K562 (cell line): ENCODE measurements at places on chromosomes 5 and 9. TPM values are rescaled to one million over a fixed set of nuclear protein-coding genes. Genes with fewer than 3 reads are reported as not detected.

The SUSD3 gene
- 16.9 and 18.7 TPM in 2 replicates for total RNA-seq

The CDC25C gene
- total RNA-seq: 18.2 and 19.6 TPM in 2 replicates

The PLPP7 gene
- 0.56 and 0.93 TPM in 2 replicates for total RNA-seq

The LCN1 gene
- not detected in 2 replicates for total RNA-seq

The SLC4A9 gene
- total RNA-seq: not detected in 2 replicates

The DNAH5 gene
- total RNA-seq: not detected in 2 replicates

The RC3H2 gene
- 25.0 and 26.6 TPM in 2 replicates for total RNA-seq

The TPPP gene
- 0.07 TPM in 2 replicates for total RNA-seq

DNA sequence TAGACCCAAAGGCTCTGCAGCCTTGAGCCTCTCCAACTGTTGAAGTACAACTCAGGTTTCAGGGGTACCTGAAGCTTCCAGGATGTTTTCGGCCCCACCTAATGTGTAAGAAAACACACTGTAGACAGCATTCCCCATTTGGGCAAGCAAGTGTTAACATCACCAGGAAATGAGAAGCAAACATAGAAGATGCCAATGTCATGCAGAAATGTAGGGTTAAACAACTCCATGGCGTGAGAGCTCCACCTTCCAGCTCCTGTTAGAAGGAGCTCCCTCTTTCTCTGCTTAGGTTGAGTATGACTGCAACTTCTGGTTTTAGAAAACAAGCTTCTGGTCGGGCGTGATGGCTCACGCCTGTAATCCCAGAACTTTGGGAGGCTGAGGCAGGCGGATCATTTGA lies 31.0 kb upstream of the DENND1A start:
- H3K4me3 ChIP-seq: no peak overlapping the region
- DNase-seq: no peak
- H3K27me3 ChIP-seq: peaks cover 33% of the 10 kb centered on the region
- no peaks in the 10 kb centered on the region for H3K4me1 ChIP-seq
- no peaks in the 10 kb centered on the region for H3K36me3 ChIP-seq
- no peak overlapping the region for H3K27ac ChIP-seq

DNA sequence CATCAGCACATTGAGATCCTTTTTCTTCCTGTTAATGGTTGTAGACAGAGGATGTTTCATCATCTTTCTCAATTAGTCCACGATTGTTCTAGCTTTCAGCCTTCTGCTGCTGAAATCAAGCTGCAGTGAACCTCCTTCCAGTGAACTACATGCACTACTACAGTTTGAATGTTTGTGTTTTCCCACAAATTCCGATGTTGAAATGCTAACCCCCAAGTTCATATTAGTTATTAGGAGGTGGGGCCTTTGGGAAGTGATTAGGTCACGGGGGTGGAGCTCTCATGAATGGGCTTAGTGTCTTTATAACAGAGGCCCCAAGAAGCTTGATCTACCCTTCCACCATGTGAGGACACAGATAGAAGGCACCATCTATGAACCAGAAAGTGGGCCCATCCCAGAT lies 32.9 kb downstream of the NSG2 start:
- no peaks in the 10 kb centered on the region for H3K4me1 ChIP-seq
- H3K4me3 ChIP-seq: no peak overlapping the region
- H3K36me3 ChIP-seq: no peaks in the 10 kb centered on the region

DNA sequence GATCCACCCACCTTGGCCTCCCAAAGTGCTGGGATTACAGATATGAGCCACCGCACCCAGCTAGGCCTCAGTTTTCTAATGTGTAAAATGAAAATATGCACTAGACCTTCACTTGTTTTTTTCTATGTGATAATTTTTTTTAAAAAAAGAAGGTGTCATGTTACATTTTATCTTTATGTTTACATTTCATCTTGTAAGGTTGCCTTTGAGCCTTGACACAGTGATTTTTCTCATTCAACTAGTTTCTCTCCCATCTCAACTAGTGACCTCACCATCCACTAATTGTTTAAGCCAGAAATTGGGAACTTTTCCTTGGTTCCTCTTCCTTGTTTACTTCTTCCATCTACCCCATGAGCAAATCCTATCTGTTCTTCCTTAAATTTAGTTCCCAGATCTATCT lies 21.5 kb downstream of the TMC1 start:
- no peaks in the 10 kb centered on the region for H3K36me3 ChIP-seq
- H3K27me3 ChIP-seq: no peaks in the 10 kb centered on the region
- DNase-seq: no peak
- no peak overlapping the region for H3K4me3 ChIP-seq
- peaks cover 3% of the 10 kb centered on the region; the same call in 1 of the 2 replicates for H3K4me1 ChIP-seq

DNA sequence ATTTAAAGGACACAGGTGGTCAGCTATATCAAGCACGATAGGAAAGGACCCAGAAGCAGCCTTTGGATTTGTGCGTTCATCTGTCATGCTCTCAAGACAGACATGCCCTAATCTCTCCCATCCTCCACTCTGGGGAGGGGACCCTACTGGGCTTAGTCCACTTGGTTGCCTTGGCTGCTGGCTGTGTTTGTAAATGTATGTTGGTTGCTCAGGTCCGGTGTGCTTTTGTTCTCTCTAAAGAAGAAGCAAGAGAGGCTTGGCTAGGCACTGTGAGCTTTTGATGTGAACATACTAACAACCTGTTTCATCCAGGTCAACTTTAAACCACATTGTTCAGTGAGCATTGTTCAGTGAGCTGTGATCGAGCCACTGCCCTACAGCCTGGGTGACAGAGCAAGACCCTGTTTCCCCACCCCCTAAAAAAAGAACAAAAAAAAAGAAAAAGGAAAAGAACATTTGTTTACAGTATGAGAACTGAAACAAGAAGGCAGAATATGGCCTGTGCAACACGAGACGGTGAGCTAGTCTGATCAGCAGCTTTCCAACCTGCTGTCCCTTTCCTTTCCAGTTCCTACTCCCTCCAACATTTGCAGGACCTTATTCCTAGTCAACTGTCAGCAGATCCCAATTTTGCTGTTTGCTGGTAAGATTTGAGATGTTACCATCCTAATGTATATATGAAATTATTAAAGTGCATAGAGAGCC lies 228.3 kb downstream of the ARHGAP26 start:
- no peaks in the 10 kb centered on the region for H3K4me1 ChIP-seq
- DNase-seq: no peak
- no peak overlapping the region for H3K4me3 ChIP-seq
- H3K36me3 ChIP-seq: no peaks in the 10 kb centered on the region
- no peak overlapping the region for H3K27ac ChIP-seq

DNA sequence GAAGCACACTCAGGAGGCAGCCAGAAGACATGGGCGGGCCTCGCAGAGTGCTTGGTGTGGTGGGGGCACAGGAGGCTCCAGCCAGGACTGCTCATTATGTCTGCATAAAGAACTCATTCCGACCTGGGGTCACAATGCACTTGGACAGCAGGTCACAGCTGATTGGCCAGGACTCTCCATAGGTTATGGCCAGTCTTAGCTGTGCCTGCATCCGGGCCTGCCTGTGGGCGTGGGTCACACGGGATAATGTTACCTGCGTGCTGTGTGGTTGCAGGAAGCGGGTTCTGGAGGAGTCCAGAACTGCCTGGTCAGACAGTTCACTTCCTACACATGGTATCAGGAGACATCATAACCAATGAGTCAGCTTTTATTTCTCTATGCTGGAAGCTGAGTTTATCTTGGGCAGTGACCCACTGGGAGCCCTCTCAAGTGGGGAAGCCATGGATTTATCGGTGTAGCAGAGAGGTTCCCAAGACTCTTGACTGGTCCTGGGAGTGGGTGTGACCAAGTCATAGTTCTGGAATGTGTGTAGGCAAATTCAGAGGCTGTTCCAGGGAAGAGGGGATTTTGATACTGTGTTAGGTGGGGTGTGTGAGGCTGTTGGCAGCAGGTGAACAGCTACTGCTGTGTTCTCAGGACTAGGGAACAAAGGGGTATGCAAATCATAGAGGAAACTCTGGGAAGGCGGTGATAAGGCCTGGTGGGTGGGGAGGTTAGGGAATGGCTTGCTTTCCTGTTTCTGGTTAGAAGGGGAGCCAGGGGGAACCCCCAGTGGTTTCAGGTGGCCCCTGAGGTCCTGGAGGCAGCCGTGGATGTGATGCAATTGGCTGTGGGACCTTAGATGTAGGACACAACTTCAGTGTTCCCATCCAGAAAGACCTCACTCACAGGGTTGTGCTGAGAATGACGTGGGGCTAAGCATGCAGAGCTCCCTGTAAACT lies 51.3 kb downstream of the ARHGEF37 start:
- DNase-seq: peak; percentile 85
- H3K36me3 ChIP-seq: no peaks in the 10 kb centered on the region
- peaks cover 23% of the 10 kb centered on the region for H3K4me1 ChIP-seq

- H3K4me3 ChIP-seq: no peak overlapping the region
- no peak for DNase-seq
- no peaks in the 10 kb centered on the region for H3K36me3 ChIP-seq
- no peaks in the 10 kb centered on the region for H3K27me3 ChIP-seq
Measured at GRCh38 chr5:21154526-21154925, 1166.5 kb upstream of the CDH18 start.

GRCh38 chr9:73527521-73527920 lies 375.9 kb downstream of the ANXA1 start:
- no peaks in the 10 kb centered on the region for H3K36me3 ChIP-seq
- DNase-seq: no peak
- H3K4me3 ChIP-seq: no peak overlapping the region
- H3K27me3 ChIP-seq: no peaks in the 10 kb centered on the region

GRCh38 chr5:54634089-54634488 lies 116.5 kb downstream of the SNX18 start:
- peaks cover 30% of the 10 kb centered on the region for H3K27me3 ChIP-seq
- H3K27ac ChIP-seq: no peak overlapping the region
- no peaks in the 10 kb centered on the region for H3K4me1 ChIP-seq

DNA sequence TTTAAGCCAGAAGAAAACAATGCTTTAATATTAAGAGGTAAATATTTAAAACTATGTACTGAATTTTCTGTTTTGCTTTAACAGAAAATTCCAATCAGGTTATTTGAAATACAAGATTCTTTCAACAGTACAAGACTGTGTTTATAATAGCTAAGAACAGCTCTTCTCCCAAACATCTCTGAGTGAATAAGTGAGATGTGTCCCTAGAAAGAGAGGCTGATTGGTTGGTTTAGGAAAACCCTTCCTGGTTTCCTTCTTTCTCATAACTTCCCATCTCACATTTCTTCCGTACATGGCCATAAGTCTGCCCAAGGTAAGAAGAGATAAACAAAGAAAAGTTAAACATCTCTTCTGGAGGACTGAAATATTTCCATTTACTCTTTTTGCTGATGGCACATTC lies 145.9 kb downstream of the FANCC start:
- no peak for DNase-seq
- peak overlapping the region; percentile 57; the same call in 1 of the 3 replicates for H3K27ac ChIP-seq
- H3K27me3 ChIP-seq: no peaks in the 10 kb centered on the region
- peaks cover 16% of the 10 kb centered on the region; the same call in 1 of the 3 replicates for H3K36me3 ChIP-seq
- no peak overlapping the region for H3K4me3 ChIP-seq

DNA sequence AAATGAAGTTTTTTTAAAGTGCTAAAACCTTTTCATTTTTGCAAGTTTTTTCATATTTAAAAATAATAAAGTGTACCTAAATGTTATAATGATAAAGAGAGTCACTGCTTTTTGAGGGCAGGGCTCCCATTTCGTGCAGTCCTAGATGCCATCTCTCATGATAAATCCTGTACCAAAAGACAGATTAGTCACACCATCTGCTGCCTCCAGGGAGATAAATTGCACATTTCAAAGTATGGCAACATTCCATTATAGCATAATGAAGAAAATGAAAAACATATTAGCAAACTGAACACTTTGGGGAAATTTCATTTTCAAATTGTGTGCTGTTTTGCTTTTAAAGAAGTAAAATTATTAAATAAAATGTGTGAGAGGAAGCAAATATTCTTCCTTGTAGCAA lies 257.2 kb downstream of the KIAA0825 start:
- H3K27me3 ChIP-seq: no peaks in the 10 kb centered on the region
- H3K36me3 ChIP-seq: no peaks in the 10 kb centered on the region
- H3K4me3 ChIP-seq: no peak overlapping the region
- no peak for DNase-seq
- H3K27ac ChIP-seq: no peak overlapping the region

- no peak overlapping the region for H3K27ac ChIP-seq
- H3K4me1 ChIP-seq: no peaks in the 10 kb centered on the region
- no peaks in the 10 kb centered on the region for H3K27me3 ChIP-seq
- no peaks in the 10 kb centered on the region for H3K36me3 ChIP-seq
- no peak overlapping the region for H3K4me3 ChIP-seq
- DNase-seq: no peak
Measured at GRCh38 chr5:136926073-136926472, 560.7 kb upstream of the TRPC7 start.

GRCh38 chr5:52995914-52996313 lies 6.8 kb downstream of the ITGA2 start:
- no peak overlapping the region for H3K4me3 ChIP-seq
- DNase-seq: no peak
- H3K27ac ChIP-seq: no peak overlapping the region

DNA sequence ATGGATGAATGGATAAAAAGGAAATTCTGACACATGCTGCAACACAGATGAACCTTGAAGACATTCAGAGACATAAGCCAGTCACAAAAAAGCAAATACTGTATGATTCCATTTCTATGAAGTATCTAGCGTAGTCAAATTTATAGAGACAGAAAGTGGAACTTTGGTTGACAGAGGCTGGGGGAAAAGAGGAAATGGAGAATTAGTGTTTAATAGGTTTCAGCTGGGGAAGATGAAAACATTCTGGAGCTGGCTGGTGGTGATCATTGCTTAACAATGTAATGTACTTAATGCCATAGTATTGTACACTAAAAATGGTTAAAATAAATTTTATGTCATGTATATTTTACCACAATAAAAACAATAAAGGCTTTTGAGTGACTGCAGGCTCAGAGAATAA lies 24.2 kb downstream of the PPIC start:
- H3K27ac ChIP-seq: no peak overlapping the region
- no peaks in the 10 kb centered on the region for H3K36me3 ChIP-seq
- H3K4me3 ChIP-seq: no peak overlapping the region
- H3K27me3 ChIP-seq: no peaks in the 10 kb centered on the region; the same call in 1 of the 2 replicates

DNA sequence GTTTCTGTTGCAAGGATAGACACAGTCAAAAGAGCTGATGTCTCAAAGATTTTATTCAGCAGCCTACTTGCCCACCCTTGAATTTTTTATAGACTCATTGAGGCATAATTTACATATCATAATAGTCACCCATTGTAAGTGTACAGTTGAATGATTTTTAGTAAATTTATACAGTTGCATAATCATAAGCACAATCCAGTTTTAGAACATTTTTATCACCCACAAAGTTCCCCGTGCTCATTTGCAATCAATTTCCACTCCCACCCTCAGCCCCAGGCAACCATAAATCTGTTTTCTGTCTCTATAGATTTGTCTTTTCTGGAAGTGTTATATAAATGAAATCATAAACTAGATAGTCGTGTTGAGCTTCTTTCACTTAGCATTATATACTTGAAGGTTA lies 517.7 kb downstream of the TLE1 start:
- no peak for DNase-seq
- H3K36me3 ChIP-seq: no peaks in the 10 kb centered on the region
- no peak overlapping the region for H3K4me3 ChIP-seq
- no peak overlapping the region for H3K27ac ChIP-seq
- H3K4me1 ChIP-seq: no peaks in the 10 kb centered on the region

DNA sequence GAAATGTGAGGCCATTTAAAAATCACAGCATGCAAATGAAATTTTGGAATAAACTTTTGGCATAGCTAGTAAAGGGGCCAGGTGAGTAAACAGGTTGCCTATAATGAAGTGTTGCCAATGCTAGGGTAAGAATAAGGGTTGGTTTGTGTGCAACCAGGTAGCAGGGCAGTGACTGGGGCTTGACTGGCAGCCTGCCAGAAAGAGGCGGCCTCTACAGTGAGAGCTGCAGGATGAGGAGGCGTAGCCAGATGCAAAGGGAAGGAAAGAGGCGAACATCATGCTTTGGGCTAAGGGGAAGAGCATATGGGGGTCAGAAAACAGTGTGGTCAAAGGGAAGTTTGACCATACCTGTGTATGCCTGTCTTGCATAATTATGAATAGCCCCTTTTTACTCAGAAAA lies 70.6 kb downstream of the MAST4 start:
- H3K36me3 ChIP-seq: no peaks in the 10 kb centered on the region
- no peak overlapping the region for H3K4me3 ChIP-seq
- H3K27ac ChIP-seq: no peak overlapping the region
- DNase-seq: no peak
- H3K27me3 ChIP-seq: no peaks in the 10 kb centered on the region; the same call in 2 of the 3 replicates
